Activated CD8-positive, alpha-beta memory T cell treated with anti-CD3 and anti-CD28 coated beads, Interleukin-2, amount 10 ng/mL, durations not matched to agents 7 days and 5 days (primary cell): ENCODE measurements at places on chromosomes 6 and 20. TPM values are rescaled to one million over a fixed set of nuclear protein-coding genes. Genes with fewer than 3 reads are reported as not detected.

- DNase-seq = peak; percentile 90
These were observed 53.7 kb downstream of the JARID2 start for GRCh38 chr6:15299430-15300131.

GRCh38 chr6:158356586-158357546, 44.6 kb downstream of the TULP4 start:
- DNase-seq = no peak

GRCh38 chr6:30828027-30828962, 56.0 kb upstream of the DDR1 start:
- DNase-seq = peak; percentile 86

Gene KCNK17
- not detected for total RNA-seq

Gene FAXC
- total RNA-seq = not detected

Gene CTAGE9
- not detected for total RNA-seq

Gene THBD
- not detected for total RNA-seq

Gene TTBK1
- total RNA-seq = 0.80 TPM

Gene MACROD2
- total RNA-seq = not detected
